Esophagus muscularis mucosa (tissue), 4 donors: ENCODE measurements at places on chromosomes 3 and 15. TPM values are rescaled to one million over a fixed set of nuclear protein-coding genes. Genes with fewer than 3 reads are reported as not detected.

DNA sequence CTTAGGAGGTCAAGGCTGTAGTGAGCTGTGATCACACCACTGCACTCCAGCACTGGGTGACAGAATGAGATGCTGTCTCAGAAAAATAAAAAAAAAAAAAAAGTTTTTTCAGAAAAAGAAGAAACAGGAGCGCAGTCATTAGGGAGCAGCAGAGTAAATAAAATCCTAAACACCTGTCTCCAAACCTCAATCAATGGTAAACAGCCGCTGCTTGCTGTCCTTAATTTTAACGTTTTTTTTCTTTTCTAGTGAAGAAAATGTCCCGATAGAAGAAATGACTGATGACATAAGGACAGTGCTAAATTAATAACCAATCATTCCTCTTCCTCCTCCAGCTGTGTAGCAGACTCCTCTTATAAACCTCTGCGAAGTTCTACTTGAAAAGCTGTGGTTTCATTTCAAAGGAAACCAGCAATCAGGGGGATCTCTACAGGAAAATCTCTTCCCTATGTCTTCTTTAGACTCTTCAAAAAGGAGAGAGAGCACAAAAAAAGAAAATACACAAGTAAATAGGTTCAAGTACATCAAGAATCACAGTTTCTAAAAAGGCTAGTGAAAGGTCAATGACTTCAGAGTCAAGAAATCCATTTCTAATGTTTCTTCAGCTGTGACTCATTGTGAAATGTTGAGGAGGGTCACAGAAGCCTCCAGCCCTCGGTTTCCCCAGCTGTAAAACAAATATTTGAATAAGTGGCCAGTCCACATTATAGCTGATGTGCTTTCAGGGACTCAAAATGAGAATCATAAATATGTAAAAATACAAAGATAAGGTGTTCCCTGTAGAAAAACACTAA is 127.6 kb downstream of the TMCO5A start:
- no peak for DNase-seq
- H3K27me3 ChIP-seq = no peaks in the 10 kb centered on the region
- no peaks in the 10 kb centered on the region for H3K4me1 ChIP-seq
- no peak overlapping the region for H3K27ac ChIP-seq
- no peaks in the 10 kb centered on the region for H3K36me3 ChIP-seq
- no peak overlapping the region for H3K4me3 ChIP-seq

The CCDC33 gene
- total RNA-seq = not detected

DNA sequence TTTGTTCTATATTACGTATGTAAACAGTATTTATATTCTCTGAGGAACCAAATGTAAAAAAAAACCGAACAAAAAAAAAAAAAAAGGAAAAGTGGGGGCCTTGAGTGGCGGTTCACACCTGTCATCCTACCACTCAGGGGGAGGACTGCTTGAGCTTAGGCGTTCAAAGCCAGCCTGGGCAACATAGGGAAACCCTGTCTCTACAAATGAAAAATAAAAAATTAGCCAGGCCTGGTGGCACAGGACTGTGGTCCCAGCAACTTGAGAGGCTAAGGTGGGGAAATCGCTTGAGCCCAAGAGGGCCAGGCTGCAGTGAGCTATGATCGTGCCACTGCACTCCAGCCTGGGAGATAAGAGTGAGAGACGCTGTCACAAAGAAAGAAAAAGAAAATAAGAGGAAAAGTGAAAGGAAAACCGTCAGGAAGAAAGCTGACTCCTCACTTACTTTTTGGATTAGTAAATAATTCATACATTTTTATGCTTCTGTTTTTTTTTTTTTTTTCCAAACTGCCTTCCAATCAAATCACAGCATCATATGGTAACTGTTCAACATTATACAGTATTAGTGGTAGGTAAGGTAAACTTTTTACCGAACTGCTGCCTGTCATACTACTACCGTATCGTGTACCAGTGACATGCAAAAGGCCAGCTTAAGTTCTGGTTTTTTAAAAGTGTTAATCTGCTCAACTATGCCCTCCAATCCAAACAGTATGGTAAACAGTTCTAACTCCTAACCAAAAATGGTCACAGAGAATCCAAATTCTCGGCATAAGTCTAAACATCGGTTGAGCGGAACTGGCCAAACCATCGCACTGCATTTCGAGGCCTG is 1.2 kb downstream of the PHC3 start:
- peaks cover 35% of the 10 kb centered on the region for H3K36me3 ChIP-seq
- H3K4me3 ChIP-seq = peak overlapping the region; percentile 72
- H3K27ac ChIP-seq = peak overlapping the region; percentile 94
- H3K27me3 ChIP-seq = no peaks in the 10 kb centered on the region

- no peaks in the 10 kb centered on the region for H3K36me3 ChIP-seq
- H3K4me3 ChIP-seq = no peak overlapping the region
- no peaks in the 10 kb centered on the region for H3K27me3 ChIP-seq
Measured at GRCh38 chr15:87634361-87634760, 622.2 kb downstream of the NTRK3 start.

DNA sequence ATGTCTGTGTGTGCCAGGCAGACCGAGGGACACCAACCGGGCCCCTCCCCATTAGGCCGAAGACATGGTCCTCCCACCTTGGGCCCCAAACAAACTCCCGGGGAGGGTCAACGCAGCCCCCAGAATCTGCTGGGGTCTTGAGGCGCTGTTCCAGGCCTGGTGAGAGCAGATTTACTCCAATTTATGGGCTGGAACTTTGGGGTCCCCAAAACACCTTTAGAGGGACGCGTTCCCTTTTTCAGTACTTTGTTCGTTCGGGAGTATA is 2.4 kb downstream of the GATA2 start:
- H3K27me3 ChIP-seq = peaks cover 88% of the 10 kb centered on the region
- H3K4me1 ChIP-seq = peaks cover 86% of the 10 kb centered on the region
- no peaks in the 10 kb centered on the region for H3K36me3 ChIP-seq
- no peak for DNase-seq

The ZNF717 gene
- total RNA-seq = 15.0 TPM

DNA sequence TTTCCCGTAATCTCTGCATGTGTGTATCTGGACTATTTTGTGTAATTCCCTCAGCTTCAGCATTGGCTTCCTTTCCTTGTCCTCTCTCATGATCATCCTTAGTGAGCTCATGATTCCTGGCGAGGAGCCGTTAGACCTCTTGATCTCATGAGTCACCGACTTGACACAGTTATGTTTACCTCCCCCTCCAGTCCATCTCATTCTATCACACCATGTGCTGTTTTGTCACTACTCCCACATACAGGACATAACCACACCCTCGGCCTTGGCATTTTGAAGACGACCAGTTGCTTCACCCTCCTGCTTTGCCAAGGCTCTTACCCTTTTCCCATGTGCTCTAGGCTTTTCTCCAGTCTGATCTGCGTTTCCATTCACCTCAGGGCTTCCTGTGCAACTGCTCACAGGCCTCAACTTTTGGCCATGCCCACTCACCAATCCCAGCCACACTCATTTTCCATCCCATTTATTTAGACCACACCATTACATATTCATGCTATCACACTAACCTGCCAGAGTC is 41.5 kb downstream of the CP start:
- H3K4me1 ChIP-seq = peaks cover 9% of the 10 kb centered on the region
- H3K36me3 ChIP-seq = peaks cover 6% of the 10 kb centered on the region

The OR5H15 gene
- not detected for total RNA-seq

DNA sequence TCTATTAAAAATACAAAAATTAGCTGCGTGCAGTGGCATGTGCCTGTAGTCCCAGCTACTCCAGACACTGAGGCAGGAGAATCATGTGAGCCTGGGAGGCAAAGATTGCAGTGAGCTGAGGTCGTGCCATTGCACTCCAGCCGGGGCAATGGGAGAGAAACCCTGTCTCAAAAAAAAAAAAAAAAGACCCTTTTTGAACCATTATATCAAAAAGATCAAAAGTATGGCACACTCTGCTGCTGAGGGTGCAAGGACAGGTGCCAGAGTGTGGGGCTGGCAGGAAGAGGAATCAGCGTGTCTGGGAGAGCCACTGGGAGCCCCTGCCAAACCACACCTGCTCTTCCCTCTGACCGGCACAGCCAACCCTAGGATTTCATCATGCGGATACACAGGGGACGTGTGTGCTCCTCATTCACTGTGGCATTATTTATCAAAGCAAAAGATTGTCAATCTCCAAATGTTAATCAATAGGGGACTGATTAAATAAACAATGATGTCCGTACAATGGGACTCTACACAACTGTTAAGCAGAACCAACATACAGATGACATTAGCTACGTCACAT is 147.3 kb upstream of the TLE3 start:
- no peak overlapping the region for H3K4me3 ChIP-seq
- no peak overlapping the region for H3K27ac ChIP-seq
- H3K27me3 ChIP-seq = no peaks in the 10 kb centered on the region
- no peaks in the 10 kb centered on the region for H3K36me3 ChIP-seq
- DNase-seq = no peak

DNA sequence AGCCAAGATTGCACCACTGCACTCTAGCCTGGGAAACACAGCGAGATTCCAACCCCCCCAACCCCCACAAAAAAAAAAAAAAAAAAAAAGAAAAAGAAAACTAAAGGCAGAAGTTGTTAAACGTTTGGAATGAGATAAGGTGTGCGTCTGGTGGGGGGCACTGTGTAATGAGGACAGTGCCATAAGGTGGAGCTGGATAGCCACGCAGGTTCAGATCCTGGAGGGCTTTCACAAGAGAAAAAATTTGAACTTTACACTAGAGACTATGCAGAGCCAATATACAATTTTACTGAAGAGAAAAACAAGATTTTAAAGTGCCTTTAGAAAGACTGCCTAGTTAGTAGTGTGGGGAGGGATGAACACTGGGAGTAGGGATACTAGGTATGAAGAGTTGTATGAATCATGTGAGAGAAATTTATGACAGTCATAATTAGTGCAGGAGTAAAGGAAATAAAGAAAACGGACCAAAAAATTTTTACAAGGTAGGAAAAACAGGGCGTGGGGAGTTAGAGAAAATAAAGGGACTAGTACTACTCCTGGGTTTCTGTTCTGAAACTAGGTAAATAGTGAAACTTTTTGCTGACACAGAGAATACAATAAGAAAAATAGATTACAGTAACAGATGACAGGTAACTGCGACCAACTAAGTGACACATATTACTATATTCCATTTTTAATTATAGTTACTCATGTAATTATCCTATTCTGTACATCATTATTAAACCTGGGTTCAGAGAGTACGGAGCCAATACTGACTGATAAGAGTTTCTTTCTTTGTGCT is 108.1 kb downstream of the PEAK1 start:
- no peak overlapping the region for H3K27ac ChIP-seq
- no peak overlapping the region for H3K4me3 ChIP-seq
- H3K27me3 ChIP-seq = no peaks in the 10 kb centered on the region
